ENCODE measurements at places on chromosomes 7 and 10.

- DNase-seq = no peak
Measured at GRCh38 chr10:14302035-14302434, 28.7 kb downstream of the FRMD4A start.

- no peak for DNase-seq
Measured at GRCh38 chr7:114922026-114922651, at the start of gene MDFIC. TSS of gene MDFIC (plus strand) at chr7:114922094. CDS start at chr7:114923034, 940 bp downstream.

GRCh38 chr10:44206127-44206818, 178.6 kb downstream of the CXCL12 start:
- DNase-seq = no peak

DNA sequence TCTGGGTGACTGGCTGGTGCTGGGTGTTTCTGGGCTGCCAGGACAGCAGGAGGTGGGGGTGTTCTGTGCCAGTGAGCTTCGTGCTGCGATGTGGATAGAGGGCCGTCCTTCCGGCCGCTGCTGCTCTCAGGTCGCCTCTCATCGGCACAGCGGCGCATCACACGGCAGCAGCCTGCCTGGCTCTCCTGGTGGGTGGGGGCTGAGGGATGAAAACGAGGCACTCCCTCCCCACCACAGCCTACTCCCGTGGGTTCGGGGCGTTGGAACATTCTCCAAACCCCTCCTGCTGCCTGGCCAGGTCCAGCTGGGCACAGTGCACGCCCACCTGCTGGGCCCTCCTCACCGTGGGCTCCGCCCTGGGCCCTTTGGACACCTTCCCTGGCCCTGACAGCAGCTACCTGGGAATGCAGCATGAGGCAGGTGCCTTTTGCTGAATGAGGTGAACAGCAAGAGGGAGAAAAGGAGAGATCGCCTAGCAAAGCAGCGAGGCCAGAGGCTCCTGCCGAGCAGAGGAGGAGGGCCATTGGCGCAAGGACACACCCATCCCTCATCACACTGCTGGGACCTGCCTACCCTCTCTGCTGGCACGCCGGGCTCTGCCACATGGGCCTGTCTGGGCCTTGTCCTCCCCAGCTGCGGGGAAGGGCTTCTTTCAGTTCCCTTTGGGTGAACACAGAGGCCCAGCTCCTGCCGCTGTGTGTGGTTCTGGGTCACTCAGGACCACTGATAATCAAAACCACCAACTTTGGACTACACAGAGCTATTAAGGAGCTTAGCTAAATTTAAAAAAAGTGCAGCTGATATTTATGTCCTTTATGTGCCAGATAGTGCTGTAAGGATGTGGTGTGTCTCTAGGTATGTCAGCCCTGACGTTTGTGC, 33.4 kb downstream of the INPP5A start:
- peak; percentile 21 for DNase-seq

- no peak for DNase-seq
Measured at GRCh38 chr10:30493609-30494530, 59.9 kb downstream of the MAP3K8 start.

GRCh38 chr10:110827410-110827809, 44.3 kb upstream of the PDCD4 start:
- DNase-seq = no peak

DNA sequence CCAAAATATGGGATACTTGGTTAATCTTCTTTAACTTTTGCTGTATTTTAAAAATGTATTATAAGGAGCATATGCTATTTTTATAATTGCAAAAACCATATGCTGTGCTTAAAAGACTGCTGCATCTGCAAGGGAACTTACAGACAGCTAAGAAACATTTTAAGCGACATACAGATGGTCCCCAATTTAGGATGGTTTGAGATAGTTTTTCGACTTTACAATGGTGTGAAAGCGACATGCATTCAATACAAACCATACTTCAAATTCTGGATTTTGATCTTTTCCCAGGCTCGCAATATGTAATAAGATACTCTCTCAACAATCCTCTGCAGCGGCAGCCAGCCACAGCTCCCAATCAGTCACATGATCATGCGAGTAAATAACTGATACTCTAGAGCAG, 73.2 kb downstream of the SHTN1 start:
- no peak for DNase-seq

DNA sequence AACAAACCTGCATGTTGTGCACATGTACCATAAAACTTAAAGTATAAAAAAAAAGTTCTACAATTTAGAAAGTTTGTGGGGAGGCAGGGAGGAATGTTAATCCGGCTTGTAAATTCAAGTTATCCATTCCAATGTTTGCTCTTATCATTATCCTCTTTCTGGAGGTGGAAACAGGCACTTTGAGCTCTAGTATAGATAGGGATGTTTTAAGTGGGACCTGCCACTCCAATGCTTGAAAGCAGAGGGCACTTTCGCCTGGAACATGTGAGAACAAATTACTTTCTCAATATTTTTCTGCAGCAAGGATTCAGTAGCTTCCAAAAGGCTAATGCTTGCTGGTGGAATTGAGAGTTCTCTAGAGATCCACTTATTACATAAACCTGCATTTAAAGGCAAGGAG, 45.6 kb downstream of the FEZF1 start:
- DNase-seq = no peak

DNA sequence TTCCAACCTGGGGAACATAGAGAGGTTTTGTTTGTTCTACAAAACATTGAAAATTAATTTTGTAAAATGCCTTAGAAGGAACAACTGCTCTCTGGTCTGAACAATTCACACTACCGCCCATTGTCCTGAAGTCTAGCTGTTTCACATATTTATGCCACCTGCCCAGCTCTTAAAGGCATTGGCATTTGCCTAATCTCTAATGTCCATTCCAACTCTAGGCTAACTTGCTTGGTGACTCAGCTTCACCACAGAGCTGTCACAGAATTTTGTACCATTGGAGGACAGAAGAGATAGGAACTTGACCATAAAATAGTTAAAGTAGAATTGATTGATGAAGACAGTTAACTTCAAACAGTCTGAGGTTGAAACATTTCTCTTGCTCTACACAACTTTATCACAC, 53.5 kb upstream of the PPP1R17 start:
- DNase-seq = no peak

DNA sequence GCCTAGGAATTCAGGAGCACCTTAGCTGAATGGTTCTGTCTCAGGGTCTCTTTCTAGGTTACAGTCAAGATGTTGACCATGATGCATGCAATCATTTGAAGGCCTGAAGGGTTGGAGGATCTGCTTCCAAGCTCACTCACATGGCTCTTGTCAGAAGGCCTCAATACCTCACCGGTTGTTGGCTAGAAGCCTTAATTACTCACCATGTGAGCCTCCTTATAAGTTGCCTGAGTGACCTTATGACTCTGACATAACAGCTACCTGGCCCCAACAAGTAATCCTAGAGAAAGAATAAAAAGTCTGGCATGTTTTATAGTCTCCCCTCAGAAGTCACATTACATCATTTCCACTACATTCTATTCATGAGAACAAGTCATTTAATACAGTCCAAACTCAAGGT, 3.4 kb upstream of the C1GALT1 start:
- DNase-seq = no peak

DNA sequence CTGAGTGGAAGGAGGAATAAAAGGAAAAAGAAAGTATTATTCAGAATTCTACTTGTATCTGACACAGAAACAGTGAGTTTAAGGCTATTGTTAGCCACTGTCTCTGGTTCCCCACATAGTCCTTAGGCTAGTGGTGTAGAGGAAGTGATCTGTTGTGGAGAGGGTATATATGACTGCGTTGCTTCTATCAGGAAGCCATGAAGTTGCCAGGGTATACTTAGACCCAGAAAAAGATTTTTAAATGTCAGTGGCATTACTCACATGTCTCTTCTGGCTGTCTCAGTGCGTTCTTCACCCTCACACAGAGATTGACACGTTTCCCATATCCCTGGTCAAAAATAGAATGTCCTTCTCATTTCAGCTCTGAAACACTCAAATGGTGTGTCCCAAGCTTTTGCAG, 72.7 kb downstream of the SEM1 start:
- DNase-seq = no peak

- no peak for DNase-seq
Measured at GRCh38 chr7:123581162-123581459, 20.5 kb upstream of the ASB15 start.

DNA sequence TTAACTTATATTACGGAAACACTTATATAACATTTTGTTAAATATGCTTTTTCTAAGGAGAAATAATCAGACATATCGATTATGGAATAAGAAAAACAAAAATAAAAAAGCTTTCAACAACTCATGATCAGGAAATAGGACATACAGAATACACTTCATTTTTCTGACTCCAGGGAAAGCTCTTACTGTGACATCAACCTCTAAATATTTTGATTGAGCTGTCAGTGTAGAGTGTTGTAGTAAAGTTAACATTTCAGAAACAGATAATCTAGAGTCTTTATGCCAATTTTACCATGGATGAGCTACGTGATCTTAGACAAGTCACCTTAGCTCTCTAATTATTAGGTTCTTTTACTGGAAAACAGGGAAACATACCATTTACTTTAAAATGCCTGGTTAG, 218.9 kb upstream of the SORCS1 start:
- no peak for DNase-seq

- DNase-seq = no peak
Measured at GRCh38 chr10:69047111-69047832, 40.6 kb upstream of the SRGN start.

DNA sequence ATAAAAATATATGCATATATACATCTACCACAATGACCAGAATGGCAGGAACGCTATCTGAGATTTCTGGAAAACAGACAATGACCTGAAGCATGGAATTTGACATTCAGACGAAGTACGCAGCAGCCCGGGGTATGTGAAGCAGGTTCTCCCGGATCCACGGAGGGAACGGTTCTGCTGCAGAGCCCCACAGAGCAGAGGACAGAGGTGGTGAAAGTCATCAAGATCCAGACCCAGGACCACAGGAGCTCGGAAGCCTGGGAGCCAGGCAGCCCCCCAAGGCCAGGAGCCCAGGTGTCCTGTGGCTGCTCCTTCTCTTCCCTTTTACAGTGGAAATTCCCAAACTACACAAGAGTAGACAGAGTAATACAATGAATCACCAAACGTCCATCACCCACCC, 42.1 kb upstream of the DNAAF5 start:
- no peak for DNase-seq

DNA sequence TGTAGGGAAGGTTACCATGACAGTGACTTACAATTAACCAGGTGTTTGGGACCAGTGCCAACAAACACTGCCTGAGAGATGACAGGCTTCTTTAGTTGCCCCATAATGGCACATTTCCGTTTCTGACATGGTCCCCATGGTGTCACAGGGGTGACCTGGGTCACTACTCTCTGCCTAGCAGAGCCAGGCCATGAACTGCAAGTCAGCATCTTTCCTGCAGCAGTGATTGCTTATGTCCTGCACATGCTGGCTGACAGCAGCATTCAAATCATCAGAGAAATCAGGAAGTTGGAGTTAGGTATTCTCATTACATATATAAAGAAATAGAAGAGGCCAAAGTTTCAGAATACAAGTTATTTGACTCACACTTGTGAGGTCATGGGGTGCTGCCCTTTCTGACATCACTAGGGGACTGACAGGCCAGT, 47.1 kb upstream of the ZNRF2 start:
- peak; percentile 87 for DNase-seq

- DNase-seq = no peak
Measured at GRCh38 chr10:22934726-22935125, 6.9 kb downstream of the ARMC3 start.

DNA sequence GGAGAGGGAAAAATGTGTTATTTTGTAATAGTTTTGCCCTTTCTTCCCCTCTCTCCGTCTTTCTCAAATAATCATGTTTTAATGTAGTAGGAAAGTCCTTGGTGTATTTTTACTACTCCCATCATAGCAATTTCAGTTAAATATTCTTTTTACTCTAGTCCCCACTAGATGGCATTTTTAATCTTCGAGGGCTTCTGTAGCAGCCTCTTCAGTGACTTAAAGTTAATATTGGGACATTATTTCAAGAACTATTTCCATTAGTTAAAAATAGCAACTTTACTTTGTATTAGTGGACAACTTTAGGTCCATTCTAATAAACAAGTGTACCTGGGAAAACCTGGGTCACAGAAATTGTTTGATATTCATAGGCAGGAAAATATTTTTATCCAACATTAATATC, 23.0 kb downstream of the EDRF1 start:
- DNase-seq = no peak

DNA sequence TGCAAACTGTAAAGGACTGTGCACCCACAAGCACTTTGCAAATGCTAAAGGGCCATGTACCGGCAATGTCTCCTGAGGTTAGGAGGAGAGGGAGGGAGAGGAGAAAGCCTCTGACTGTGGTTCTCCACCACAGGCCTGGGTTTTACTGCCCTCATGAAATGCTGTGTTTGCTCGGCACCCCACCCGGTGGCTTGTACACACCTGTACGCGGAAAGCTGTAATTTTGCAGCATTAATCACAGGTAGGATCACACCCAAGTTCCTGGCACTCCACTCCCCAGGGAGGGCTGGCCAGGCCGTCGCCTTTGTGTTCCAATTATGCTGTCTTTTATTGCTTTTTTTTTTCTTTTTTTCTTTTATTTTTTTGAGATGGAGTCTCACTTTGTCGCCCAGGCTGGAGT, 78.5 kb upstream of the MYL10 start:
- peak; percentile 55 for DNase-seq

DNA sequence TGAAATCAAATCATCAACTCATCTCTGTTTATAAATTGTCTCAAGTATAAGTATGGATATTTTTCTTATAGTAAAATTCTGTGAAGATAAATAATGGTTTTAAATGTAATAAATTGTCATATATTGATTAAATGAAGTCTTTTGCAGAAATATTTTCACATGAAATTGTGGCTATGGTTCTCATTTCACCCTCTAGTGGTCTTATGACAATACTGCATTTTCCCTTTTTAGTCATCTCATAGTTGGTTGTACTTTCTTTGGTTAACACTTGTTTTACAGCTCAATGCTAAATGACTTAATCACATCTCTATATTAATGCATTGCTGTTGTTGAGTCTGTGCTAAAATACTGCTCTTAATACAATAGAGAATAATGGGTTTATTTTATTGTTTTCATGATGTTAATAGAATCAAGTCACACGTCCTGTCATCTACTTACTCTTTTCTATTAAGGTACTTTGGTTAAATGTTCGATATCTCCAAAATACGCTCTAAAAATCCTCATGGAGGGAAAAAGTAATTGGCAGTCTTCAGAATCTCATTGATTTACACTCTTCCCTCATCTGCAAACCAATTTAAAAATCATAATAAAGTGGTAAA, 38.0 kb upstream of the CACNA2D1 start:
- DNase-seq = peak; percentile 2

DNA sequence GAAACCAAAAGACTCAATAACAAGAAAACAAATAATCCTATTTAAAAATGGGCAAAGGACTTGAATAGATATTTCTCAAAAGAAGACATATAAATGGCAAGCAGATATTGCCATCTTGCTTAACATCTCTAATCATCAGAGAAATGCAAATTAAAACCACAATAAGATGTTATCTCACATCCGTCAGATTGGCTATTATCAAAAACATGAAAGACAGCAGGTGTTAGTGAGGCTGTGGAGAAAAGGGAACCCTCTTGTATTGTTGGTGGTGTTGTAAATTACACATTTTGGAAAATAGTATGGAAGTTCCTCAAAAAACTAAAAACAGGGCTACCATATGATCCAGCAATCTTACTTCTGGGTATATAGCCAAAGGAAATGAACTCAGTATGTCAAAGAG, 25.7 kb downstream of the OPALIN start:
- no peak for DNase-seq
